ENCODE measurements at places on chromosomes 2 and 18.

DNA sequence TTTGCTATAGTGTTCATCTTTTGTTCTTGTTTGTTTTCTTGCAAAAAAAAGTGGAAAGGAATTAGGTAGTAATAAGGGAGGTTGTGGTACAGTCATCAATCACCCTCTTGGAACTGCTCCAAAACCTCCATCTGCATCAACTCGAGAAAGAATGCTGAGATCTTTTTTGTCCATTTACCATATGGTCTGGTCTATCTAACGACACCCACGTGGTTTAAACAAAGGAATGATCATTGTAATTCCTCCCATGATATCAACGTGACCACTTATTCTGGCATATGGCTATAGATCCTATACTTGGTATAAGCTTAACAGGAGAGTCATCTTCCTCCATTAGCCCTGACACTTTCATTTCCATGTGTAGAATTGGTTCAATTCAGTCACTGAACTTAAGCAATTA, 1025.3 kb upstream of the NXPH2 start:
- no peak for DNase-seq

DNA sequence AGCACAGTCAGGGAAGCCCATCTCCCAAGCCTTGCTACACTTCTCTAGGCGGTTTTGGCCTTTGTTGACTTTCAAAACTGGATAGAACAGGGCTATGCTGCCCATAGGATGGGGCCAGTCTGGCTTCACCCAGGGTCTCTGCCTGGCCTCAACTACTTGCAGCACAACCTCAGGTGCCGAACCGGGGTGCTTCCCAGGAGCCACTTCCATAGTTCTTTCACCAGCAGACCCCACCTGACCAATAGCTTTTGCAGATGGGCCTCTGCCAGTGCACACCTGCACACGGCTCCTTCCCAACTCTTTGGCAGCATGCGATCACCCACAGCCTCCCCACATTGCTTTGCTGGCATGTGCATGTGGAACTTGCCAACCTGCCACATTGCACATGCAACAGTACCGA, 331.6 kb downstream of the CPS1 start:
- DNase-seq: no peak

DNA sequence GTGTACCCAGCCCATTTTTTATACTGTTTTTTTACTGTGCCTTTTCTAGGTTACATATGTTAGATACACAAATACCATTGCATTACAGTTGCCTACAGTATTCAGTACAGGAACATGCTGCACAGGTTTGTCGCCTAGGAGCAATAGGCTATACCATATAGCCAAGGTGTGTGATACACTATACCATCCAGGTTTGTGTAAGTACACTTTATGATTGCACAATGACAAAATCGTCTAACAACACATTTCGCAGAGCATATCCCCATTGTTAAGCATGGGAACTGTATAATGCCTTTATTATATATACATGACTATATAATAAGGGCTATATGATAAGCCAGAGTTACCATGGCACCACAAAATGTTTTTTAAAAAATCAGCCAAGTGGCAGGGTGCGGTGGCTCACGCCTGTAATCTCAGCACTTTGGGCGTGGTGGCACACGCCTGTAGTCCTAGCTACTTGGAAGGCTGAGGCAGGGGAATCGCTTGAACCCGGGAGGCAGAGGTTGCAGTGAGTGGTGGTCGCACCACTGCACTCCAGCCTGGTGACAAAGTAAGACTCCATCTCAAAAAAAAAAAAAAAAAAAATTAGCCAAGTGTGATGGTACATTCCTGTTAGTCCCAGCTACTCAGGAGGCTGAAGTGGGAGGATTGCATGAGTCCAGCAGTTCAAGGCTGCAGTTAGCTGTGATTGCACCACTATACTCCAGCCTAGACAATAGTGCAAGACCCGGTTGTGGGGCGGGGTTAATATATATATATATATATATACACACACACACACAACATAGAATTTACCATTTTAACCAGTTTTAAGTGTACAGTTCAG, 2.8 kb upstream of the CENPA start:
- DNase-seq: no peak

GRCh38 chr18:5961097-5961827, 65.9 kb upstream of the TMEM200C start:
- DNase-seq: no peak

- DNase-seq: no peak
Measured at GRCh38 chr2:174561283-174561971, 36.2 kb downstream of the WIPF1 start.

DNA sequence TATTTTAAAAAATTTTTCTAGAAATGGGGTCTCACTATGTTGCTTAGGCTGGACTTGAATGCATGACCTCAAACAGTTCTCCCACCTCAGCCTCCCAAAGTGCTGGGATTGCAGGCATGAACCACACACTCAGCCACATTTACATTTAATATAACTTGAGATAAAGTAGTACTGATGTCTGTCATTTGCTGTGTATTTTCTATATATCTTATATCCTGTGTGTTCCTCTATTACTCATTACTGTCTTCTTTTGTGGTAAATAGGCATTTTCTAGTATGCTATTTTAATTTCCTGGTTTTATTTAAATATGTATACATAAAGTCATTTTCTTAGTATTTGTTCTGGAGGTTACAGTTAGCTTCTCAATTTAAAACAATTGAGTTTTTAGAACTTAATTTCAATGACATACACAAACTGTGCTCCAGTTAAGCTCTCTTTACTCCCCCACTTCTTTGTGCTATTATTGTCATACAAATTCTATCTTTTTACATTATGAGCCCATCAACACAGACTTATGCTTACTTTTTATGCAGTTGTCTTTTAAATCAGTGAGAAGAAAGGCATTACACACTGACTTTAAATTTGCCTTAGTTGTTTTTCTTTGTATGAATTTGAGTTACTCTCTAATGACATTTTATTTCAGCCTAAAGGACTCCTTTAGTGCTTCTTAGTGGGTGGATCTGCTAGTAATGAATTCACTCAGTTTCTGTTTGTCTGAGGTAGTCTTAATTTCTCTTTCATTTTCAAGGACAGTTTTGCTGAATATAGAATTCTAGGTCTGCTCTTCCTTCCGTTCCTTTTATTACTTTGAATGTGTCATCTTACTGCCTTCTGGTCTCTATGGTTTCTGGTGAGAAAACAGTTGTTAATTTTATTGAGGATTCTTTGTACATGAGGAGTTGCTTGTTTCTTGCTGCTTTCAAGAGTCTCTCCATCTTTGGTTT, 6.2 kb upstream of the INPP4A start:
- no peak for DNase-seq

GRCh38 chr2:172081221-172082022, 3.9 kb upstream of the DLX1 start:
- DNase-seq: no peak

DNA sequence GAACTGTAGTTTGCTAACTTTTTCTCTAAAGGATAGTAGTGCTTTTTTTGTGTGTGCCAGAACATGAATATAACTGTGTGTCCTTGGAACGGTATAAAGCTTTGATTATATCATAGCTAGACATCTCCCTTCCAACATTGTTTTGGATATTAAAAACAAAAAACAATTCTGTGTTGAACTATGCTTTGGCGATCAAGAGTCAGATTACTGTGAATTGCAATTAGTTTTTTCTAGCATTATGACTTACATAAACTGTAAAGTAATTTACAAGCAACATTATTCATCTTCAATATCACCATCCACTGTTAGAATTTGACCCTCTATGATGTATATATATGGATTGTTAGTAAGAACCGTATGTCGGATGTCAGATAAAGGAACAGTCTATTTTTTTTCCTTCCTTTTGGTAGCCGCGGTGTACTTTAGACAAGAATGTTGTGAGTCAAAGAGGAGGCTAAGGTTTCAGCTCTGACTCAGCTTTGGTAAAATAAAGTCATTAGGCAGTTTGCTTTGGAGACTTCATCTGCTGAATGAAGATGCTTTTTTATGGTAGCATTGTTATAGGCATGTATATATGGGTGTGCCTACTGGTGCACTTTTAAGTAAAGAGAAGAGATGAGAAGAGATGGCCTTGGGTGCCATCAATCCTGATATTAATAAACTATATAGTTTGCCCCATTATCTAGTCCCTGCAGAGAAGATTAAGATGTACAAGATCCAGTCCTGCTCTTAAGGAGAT, 76.4 kb downstream of the LTBP1 start:
- DNase-seq: peak; percentile 67

- no peak for DNase-seq
Measured at GRCh38 chr18:62409821-62410220, 84.7 kb downstream of the TNFRSF11A start.

GRCh38 chr2:31108561-31109286, 29.5 kb downstream of the GALNT14 start:
- no peak for DNase-seq

DNA sequence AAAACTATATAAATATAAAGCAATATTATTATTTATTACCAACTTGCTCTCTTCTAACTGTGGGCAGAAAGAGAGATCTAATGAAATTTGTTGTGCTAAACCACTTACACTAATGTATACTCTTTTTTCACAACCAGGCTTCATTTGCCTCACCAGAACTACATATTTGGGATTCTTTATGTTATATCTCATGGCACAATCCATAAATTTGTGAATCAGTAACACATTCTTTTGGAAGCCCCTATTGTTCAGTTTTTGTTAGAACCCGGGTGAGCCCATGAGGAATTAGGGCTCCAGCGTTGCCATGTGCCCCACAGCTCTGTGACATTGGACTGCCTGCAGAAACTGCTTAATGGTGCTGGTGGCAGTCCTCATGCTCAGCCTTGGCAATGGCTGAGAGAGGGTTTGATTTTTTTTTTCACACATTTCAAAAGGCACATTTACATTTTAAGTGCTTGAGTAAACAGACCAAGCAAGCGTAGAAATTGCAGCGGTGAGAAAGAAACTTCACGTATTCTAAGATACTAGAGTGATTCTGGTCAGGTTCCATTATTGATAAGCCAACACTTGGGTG, 15.3 kb downstream of the VIT start:
- DNase-seq: no peak
